ENCODE measurements at places on chromosomes 6 and 20.

- no peak for DNase-seq
These were observed 147.9 kb downstream of the SOX4 start for GRCh38 chr6:21741221-21742109.

DNA sequence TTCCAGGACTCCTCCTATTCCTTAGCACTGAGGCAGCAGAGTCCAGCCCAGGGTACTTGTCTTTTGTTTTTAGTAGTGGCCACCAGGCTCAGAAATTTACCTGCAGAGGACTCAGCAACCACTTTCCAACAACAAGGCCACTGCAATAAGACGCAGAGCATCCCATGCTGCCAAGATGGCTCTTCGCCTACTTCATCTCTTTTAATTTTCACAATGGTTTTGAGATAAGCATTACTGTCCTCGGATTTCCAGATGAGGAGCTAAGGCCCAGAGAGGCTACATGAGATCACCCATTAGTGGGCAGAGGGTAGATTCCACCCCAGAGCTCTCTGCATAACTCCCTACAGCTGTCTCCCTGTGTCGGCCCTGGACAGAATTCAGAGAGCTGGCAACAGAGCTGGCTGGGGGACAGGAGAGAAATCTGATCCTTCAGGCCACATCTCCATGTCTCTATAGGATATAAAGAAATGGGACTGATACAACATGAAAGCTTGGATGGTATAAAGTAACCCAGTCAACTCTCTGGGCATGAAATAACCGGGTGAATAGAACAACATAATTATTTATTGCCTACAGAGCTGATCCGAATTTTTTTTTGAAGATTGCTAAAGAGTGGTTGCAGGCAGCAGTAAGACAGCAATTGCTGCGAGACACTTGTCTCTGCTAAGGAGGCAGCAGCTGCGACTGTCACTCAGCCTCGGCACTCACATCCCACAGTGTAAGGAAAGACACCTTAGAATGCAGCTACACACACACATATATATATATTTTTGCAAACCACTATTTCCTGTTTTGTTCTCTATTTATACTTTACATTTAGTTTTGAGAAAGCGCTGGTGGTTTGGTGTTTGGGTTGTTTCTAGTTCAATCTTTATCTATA lies 37.2 kb downstream of the SCML4 start:
- no peak for DNase-seq

DNA sequence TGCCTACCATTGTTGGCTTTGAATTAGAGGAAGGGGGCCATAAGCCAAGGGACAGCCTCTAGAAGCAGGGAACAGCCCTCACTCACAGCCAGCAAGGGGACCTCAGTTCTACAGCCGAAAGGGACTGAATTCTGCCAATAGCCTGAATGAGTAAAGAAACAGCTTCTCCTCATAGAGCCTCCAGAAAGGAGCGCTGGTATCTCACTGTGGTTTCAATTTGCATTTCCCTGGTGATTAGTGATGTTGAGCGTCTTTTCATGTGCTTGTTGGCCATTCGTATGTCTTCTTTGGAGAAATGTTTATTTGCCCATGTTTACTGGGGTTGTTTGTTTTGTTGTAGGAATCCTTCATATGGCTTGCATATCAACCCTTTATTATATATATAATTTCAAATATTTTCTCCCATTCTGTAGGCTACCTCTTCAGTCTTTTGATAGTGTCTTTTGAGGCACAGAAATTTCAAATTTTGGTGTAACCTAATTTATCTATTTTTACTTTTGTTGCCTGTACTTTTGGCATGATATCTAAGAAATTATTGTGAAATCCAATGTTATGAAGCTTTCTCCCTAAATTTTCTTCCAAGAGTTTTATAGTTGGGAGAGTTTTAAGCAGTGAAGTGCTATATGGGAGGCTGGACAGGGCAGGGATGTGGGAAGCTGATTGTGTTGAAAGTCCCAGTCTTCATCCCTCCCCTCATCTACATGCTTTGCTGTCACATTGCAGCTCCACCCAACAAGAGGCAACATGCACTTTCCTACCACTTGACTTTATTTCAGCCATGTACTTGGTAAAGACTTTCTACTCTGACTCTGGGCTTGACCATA lies 82.3 kb upstream of the SHLD1 start:
- no peak for DNase-seq

- no peak for DNase-seq
These were observed 116.6 kb downstream of the ZFAND3 start for GRCh38 chr6:37936150-37936549.

DNA sequence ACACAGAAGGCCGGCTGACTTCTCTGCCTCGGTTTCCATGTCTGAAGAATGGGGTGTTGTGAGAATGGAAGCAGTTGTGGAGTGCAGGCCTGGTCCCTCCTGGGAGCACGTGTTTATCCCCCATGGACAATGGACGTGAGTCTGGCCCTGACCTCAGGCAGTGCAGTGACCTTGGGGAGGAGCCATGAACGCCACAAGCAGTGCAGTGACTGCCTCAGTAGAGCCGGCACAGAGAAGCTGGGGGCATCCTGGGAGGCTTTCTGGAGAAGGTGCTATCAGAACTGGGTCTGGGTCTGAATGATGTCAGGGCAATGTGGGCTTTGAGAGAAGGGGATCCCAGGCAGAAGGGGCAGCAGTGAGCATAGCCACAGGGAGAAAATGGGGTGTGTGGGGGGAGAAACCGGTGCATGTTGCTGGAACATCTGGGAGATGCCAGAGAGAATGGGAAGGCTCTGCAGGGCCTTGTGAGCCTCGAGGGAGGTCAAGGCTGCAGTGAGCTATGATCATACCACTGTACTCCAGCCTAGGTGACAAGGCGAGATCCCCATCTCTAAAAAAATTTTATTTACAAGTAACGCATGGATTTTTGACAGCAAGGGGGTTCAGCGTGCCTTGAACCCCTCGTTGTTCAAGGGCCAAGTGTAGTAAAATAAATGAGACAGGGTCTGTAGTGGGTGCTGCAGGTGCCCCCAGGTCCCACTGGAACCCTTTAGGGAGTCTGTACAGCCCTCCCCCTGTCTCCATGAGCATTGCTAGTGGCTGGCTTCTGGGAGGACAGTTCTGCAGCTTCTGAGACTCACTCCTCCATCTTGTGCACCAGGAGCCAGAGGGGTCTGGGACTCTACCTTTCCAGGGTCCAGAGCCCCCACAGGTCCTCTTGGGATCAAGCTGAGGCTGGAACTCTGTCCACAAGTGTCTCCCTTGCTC lies 27.0 kb upstream of the ZBP1 start:
- DNase-seq = no peak

GRCh38 chr6:108998485-108998884 lies 96.2 kb downstream of the SESN1 start:
- DNase-seq = no peak

DNA sequence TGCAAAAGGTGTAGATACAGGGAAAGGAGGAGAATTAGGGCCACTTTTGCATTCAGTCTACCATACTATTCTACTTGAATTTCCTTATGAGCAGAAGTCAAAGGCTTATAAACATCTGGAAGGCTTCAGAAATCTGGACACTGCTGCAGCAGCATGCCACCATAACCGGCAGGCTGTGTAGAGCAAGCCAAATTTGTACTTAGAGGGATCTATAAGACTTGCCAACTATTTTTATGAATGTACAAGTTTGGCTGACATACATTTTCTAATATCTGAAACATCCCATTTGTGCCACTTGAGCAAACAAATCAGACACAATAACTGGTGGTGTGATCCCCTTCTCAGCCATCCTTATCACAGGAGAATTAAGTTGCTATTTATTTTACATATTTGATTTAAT lies 14.0 kb upstream of the PLCB1 start:
- DNase-seq = no peak

Data from H4 (cell line).